NCI-H69 (cell line): ENCODE measurements at places on chromosomes 7 and 10.
A peak's percentile ranks its signal among the peaks of the same experiment; 100 is the strongest.

GRCh38 chr7:145909991-145910513, 206.5 kb upstream of the CNTNAP2 start:
- DNase-seq: no peak

DNA sequence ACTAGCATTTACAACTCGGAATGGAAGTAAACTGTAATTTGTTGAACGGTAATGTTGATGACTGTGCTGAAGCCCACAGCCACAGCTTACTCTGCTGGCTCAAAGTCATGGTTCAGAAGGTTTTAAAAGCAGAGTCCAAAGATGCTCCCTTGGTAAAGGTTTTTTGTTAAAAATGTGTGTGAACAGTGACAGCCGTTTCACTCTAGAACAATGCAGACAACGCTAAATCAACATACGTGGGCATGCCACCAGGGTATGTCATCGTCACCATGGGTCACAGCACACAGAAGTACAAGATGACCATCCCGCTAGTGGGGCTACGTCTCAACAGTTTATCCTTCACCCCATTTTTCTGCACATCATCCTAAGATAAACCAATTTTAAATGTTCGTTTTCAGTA, 106.5 kb upstream of the LANCL2 start:
- DNase-seq: no peak

DNA sequence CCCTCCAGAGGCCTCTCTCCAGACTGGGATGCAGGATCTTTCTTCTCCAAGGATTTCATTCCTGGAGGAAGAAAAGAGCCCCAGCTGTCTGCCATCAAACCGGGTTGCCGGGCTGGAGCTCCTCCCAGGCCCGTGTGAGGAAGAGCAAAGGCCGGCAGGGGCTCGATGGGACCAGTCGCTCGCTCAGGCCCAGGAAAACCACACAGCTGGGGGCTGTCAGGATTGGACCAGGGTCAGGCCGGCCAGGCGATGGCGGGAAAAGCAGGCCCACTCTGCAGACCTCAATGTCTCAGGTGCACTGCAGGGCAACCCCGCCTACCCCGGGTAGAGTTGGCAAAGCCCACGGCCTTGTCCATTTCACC, 98.1 kb upstream of the DNAAF5 start:
- no peak for DNase-seq

GRCh38 chr7:63046612-63047011, 952.0 kb upstream of the ZNF722 start:
- no peak for DNase-seq

GRCh38 chr7:98294798-98295382, 13.4 kb downstream of the BRI3 start:
- peak; percentile 83 for DNase-seq

DNA sequence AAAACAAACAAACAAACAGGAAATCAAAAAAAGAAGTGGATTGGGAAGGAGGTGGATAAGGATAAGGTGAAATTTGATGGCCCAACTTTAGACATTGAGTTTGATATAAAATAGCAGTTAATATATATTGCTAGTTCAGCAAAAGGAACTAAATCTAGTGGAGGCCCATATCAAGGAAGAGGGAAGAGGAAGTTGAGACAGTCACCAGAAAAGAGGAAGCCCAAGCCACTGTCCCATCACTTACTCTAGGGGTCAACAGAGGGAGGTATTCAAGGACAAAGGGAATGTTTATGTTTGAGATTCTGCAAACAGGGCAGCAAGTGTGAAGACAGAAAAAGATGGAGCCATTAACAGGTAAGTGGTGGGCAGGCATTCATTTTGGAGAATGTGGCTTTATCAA, 3.7 kb downstream of the LAMTOR4 start:
- DNase-seq: no peak

- DNase-seq: no peak
Measured at GRCh38 chr10:27834476-27834875, 88.9 kb upstream of the MKX start.

DNA sequence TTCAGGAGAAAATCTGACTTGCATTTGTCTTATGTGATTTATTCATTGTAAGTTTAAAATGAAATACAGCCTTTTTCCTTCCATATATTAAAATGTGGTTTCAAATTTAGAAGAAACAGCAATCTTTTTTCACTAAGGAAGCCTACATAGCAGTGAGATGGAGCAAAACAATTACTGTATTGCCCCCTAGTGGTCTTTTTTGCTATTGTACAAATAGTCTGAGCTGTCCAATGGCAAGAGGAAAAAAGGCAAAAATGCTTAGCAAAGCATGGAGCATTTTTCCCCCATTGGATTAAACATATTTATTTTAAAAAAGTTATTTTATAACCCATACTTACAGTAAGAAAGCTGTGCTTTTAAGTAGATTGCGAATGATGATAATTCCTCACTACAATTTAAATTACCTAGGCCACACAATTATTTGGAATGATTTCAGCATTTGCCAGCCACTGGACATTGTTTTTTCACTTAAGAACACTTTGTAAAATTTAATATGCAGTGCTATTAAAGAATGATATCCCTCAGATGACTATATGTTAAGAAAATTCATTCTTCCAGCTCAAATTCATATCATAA, 119.5 kb downstream of the CPED1 start:
- DNase-seq: peak; percentile 75

DNA sequence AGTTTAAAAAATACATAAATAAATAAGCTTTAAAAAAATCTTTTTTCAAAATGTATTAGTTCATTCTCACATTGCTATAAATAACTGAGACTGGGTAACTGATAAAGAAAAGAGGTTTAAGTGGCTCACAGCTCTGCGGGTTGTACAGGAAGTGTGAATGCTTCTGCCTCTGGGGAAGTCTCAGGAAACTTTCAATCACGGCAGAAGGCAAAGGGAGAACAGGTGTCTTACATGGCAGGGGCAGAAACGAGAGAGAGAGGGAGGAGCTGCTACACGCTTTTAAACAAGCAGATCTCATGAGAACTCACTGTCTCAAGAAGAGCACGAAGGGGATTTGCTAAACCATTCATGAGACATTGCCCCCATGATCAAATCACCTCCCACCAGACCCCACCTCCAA, 114.6 kb downstream of the DNAJC1 start:
- DNase-seq: peak; percentile 1

- DNase-seq: no peak
Measured at GRCh38 chr7:100017300-100017699, 1.9 kb downstream of the ZKSCAN1 start.

- no peak for DNase-seq
Measured at GRCh38 chr10:45599021-45599603, 73.5 kb downstream of the ZFAND4 start.

DNA sequence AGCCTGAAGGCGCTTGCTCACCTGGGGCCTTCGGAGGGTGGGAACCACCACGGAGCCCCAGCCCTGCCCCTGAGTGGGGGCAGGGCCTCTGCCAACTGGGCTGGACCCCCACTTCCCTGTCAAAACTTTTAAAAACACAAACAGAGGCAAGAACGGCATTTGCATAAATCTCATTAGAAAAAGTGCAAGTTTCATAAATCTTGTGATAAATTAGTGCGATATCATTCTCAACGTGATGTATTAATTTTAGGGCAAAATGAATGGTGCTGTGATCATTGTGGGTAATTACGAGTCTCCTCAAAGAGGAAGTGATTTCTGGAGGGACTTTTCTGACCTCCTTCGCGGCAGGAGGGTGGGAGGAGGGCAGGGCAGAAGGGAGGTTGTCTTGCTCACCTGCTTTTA, 98.3 kb downstream of the CDH23 start:
- DNase-seq: peak; percentile 9

DNA sequence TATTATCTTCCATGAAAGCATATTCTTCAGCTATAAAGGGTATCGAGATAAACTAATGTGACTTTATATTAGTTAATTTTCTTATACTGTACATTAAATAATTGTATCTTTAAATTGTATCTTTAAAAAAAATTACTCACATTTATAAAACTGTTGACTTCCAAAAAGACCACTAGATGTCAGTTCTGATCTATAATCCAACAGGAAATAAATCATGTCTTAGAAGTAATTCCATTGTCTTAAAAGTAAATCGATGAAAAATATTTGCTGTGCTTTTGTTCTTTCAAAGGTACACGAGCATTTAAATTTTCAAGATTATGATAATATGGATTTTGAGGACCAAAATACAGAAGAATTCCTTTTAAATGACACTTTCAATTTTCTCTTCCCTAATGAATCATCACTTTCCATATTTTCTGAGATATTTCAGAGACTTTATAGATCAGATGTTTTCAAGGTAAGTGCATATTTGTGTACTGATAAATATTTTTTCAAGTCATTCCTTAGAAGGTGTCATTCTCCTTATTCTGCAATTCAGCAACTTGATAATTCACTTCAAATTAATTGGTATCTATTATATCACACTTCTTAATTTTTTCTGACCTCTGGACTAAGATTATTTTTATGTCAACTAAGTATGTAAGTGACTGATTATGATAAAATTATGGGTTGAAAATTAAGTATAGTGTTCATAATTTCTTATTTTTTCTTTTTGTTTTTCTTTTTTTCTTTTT, 138.5 kb downstream of the CPED1 start:
- DNase-seq: peak; percentile 64

DNA sequence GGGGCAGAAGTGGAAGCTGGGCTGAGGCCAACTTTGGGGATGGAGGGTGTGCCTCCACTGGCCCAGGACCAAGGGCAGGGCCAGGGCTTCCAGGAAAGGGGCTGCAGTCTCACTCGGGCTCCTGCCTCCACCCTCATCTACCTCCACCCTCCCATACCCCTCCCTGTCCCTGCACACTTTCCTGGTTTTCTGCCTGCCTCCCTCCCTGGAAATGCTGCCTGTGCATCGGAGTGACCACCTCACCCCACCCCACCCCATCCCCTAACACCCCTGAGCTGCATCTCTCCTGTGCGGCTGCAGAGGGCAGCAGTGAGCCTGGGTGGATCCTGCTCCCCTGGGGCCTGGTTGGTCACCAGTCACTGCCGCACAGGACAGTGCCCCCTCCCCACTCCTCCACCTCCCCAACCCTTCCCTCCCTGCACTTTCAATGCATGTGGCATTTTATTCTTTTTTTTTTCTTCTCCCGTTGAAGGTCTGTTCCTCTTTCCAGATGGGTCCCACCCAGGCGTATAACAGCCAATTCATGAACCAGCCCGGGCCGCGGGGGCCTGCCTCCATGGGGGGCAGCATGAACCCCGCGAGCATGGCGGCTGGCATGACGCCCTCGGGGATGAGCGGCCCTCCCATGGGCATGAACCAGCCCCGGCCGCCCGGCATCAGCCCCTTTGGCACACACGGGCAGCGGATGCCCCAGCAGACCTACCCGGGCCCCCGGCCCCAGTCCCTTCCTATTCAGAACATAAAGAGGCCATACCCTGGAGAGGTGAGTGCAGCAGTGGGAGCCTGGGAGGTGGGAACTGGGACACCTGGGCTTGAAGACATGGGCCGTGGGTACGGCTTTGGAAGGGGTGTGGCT, 54.1 kb upstream of the PPIF start:
- DNase-seq: peak; percentile 21

DNA sequence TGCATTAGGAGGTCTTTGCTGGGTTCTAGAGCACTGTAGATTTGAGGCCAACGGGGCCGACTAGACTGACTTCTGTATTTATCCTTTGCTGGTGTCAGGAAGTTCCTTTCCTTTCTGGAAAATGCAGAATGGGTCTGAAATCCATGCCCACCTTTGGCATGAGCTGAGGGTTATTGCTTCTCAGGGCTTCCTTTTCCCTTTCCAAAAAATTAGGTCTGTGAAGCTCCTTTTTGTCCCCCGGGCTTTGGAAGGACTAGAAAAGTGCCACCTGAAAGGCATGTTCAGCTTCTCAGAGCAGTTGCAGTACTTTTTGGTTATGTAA, 675 bp downstream of the IL6 start:
- DNase-seq: no peak

- no peak for DNase-seq
Measured at GRCh38 chr7:47787249-47788069, 160.8 kb downstream of the PKD1L1 start.

DNA sequence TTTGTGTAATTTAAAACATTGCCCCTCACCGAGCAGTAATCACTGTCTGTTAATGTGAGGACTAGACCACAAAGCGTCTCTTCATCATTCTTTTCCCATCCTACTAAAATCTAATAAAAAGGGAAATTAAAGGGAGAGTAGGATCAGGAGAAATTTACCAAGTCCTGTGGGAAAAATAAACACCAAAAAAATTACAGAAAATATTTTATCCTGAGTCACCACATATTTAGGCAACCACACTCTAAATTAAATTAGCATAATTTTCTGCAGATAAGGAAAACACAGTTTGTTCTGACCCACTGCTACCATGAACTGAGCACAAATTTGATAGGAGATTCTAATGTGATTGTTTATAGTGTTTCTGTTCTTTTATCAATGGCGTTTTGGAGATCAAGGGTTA, 49.3 kb downstream of the CCDC6 start:
- no peak for DNase-seq

DNA sequence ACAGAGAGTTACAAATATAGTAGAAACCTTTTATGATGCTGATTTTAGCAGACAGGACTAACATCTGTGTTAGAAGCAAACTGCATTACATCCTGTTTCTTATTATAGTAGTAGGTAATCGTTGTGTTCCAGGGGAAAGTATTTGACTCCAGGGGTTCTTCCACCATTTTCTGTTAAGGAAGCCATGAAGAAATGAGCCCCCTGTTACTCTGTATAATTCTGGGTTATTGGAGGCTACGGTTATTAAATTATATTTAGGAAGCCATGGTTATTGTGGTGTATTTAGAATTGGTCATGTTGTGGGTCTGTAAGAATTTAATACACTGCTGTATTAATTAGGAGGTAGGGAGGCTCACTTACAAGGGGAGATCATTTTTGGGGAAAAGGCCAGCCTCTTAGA, 175.8 kb upstream of the AGK start:
- DNase-seq: no peak

DNA sequence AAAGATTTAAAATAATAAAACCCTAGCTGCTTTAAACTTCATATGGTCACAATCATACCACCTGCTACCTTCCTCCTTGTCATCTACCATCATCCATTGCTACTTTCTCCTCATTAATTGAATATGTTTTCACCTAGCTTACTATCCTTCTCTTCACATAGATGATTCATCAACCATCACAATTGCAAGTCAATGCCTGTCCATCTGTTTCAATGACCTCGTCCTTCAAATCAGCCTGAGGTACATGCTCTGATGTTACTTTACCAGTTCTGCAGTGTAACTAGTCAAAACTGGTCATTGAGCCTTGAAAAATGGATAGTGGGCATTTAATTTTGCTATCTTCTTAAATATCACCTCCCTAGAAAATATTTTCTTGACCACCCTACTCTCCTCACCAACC, 164.7 kb downstream of the SEMA3E start:
- DNase-seq: no peak

GRCh38 chr7:50359995-50360925, 55.7 kb downstream of the IKZF1 start:
- DNase-seq: no peak

GRCh38 chr10:33506391-33506790, 171.9 kb upstream of the NRP1 start:
- no peak for DNase-seq

DNA sequence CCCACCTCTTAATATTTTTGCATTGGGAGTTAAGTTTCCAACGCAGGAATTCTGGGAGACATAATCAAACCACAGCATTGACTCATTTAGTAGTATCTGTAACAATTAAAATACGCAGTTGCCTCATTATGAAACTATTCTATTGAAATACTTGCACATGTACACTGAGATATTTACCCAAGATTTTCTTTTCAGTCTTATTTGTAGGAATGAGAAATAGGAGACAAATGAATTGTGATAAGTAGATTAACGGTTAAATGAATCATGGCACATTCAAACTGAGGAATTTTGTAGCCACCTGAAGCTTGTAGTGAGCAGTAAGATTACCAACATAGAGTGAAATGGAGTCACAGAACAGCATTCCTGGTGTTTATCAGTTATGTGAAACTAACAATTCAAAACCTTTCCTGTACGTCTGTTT, 18.1 kb downstream of the RP9 start:
- DNase-seq: no peak
